ENCODE measurements at places on chromosomes 16 and 17.

DNA sequence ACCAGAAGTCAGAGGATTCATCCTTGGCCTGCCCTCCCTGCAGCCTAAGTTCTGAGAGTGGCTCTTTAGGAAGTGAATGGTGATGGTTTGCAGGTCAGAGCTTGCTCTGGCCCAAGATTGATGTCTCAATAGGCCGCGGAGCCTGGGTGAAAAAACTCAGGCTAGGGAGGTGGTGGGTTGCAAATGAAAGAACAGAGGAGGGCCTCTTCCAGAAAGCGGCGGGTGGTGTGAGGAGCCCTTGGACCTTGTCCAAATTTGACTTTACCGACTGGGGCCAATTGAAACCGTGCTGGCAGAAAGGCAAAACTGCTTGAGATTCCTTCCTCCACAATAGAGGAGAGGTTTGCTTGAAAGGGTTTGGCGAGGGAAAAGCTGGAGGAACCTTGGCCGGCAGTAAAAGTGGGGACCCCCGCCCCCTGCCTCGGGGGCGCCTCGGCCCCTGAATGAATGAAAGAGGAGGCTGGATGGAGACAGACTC lies 331.3 kb downstream of the SEC14L1 start:
- DNase-seq, result no peak

DNA sequence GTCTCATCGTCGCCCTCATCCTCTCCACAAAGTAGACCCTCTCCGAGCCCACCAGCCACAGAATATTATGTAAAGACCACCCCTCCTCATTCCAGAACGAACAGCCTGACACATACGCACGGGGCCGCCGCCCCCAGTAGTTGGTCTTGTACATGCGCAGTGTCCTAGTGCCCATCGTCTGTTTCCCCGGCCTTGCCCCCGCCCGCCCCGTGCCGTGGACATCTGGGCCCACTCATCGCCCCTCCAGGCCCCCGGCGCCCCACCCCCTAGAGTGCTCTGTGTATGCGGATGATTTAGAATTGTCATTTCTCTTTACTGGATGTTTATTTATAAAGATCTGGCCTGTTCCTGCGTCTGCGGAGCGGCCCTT lies 475 bp upstream of the AMDHD2 start:
- DNase-seq, result no peak

DNA sequence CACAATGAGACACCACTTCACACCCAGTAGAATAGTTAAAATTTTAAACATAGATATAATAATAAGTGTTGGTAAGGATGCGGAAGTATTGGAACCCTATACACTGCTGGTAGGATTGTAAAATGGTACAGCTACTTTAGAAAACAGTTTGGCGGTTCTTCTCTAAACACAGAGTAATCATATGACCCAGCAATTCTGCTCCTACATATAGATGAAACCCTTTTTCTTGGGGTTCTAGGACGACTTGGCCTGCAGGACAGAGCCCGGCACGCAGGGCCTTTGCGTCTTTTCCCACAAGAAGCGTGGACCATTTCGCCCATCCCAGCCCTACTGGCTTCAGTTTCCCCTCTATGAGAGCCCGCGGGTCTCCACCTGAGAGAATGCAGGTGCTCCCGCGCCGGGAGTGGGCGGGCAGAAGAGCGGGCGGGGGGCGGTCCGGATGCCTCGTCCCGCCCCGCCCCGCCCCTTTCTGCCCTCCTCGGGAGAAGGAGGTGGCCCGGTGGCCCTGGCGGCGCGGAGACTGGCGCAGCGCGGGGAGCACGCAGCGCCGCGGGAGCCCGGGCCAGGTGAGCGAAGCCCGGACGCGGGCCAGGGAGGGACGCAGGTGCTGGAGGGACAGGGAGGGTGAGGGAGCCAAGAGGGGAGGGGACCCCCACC lies at the start of gene SDR42E2:
Gene SDR42E2, plus strand, starts transcription at position 508 of the 657 bp plus-strand sequence. CDS start 3,077 bp downstream, outside the sequence.
- DNase-seq, result peak; percentile 14

DNA sequence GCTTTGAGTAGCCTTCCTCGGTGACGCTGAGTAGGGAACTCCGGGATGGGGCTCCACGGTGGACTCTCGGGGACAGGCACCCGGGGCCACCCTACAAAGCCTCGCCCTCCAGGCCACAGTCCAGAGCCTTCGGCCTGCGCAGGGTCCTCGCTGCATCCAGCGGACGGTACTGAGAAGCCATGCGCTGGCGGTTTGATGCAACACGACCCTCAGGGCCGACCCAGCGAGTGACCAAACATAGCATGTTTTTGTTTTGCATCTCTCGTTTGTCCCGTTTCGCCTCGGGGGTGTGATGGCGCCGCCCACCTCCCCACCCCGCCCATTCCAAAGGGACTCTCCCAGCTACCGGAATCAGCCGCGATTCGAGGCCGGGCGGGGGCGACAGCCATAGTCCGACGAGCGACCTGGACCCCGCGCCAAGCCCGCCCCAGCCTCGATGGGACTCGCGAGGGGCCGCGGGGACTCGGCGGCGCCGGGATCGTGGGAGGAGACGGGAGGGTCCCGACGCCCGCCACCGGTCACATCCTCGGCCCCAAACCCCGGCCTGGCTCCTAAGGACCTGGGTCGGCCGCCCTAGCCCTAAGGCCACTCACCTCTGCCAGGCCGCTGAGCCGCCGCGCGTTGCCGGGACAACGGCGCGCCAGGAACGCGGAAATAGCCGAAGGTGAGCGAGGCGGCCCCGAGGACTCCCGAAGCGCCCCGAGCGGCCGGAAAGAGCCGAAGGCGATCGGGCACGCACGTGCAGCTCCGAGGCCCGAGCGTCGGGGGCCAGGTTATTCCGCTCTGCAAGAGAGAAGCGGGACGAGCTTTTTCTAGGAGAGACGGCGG lies 1.6 kb downstream of the IFT140 start:
- peak; percentile 84 for DNase-seq

GRCh38 chr17:18382441-18383078 lies 5.0 kb downstream of the EVPLL start:
- DNase-seq, result no peak

GRCh38 chr16:1773703-1774447 lies 941 bp upstream of the MRPS34 start:
- DNase-seq, result no peak

DNA sequence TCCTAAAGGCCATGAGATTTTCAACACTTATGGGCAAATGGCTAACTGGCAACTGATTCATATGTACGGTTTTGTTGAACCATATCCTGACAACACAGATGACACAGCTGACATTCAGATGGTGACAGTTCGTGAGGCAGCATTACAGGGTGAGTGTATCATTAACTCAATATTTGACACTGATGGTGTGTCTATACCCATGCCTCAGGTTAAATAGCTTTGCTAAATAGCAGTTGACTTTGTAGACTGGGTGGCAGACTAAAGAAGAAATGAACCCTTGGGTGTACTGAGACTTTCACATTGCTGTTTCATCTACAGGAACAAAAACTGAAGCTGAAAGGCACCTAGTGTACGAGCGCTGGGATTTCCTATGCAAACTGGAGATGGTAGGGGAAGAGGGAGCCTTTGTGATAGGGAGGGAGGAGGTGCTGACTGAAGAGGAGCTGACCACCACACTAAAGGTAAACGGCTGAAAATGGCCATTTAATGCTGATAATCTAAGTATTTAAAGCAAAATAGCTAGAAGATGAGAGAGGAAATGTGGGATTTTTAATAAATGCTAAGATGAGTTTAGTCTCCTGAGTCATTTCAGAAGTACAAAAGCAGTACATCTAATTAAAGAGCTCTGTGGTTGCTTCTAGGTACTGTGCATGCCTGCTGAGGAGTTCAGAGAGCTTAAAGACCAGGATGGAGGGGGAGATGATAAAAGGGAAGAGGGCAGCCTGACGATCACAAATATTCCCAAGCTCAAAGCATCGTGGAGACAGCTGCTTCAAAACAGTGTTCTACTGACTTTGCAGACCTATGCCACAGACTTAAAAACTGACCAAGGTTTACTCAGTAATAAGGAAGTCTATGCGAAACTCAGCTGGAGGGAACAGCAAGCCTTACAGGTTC lies 3.0 kb downstream of the SETD6 start:
- no peak for DNase-seq

DNA sequence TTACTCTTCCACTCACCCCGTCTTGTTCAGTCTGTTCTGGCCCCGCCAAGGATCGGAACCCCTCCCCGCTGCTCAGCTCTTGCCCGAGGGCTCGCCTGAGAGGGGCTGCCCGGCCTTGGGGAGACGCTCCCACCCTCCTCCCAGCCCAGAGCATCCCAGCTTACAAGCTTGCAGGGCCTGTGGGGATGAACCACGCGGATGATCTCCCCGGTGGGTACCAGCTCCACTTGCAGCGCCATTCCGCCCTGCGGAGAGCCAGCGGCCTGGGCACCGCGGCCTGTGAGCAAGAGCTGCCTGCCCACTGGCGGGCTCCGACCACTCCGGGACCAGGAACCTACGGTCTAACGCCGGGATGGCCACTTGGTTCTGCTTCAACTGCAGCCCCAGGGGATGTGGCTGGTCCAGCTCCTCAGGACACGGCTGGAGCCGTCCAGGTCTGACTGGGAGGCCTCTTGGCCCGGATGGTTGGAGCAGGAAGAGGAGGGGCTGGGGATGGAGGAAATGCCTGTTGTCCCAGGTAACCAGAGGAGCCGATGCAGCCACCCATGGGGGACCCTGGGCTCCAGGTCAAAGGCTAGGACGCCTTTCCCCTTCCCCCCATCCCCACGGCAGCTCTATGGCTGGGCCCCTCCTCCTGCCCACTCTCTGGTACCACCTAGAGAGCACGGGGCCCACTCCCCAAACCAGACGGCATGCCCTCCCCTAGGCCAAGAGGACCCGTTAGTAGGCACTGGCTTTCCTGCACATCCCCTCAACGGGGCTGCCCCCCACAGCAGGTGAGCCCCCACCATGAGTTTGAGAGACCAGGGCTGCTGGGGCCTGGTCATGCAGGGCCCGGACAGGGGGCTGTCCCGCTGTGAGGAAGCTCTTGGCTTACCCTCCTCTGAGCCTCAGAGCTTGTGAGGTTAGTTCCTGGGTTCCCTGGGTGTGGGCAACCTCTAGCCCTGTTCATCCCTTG lies at the start of gene MYO1C:
Gene MYO1C, minus strand, starts transcription at position 438 of the 958 bp plus-strand sequence. Its CDS starts 199 bp downstream, at position 239.
- no peak for DNase-seq

DNA sequence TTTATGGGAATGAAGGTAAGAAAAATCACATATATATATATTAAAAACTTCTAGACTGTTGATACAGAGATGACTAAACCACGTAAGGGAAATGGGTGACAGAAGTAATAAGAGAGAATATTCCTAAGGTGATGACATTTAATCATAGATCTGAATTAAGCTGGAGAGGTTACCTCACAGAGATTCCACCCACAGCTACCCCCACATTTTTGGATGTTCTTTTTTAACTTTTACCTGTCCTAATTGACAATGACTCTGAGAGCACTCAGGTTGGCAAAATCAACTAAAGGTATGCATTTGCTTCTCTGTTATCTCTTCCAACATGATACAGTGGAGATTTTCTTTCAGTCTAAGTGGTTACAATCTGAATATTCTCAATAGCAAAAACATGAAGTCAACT lies 1280.6 kb downstream of the CDH11 start:
- no peak for DNase-seq

GRCh38 chr17:38815576-38816193 lies 9.4 kb downstream of the CWC25 start:
- DNase-seq, result peak; percentile 14

- DNase-seq, result peak; percentile 41
Measured at GRCh38 chr17:77645072-77646045, 313.1 kb upstream of the TNRC6C start.

DNA sequence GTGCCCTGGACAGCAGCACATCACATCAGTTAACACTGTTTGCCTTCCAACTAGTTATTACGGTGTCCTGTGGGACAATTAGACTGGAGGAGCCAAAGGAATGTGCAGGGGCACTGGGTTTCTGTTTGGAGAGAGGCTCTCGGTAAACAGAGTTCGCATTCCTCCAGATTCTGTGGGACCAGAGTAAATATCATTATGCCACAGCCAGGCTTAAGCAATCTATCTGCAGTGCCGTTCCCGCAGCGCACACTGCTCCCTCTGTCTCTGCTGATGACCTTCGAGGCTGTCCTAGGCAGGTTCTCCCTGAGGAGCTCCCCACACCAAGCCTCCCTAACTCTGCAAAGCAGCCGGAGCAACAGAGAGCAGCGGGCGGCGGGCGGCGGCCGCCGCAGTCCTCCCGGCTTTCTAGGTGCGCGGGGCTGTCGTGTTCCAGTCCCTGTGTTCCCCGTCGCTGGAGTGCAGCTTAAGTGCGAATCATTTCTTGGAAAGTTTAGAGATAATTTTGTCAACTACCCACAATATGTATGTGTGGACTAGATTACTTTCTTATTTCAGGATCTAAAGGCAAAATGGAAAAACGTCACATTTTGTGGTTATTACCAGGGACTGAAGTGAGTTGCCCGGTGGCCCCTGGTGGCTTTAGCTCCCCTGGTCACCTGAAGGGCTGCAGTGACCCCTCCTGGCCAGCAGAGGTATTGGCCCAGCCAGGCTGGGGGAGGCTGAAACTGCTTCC lies 43.3 kb downstream of the PGS1 start:
- DNase-seq, result peak; percentile 62

DNA sequence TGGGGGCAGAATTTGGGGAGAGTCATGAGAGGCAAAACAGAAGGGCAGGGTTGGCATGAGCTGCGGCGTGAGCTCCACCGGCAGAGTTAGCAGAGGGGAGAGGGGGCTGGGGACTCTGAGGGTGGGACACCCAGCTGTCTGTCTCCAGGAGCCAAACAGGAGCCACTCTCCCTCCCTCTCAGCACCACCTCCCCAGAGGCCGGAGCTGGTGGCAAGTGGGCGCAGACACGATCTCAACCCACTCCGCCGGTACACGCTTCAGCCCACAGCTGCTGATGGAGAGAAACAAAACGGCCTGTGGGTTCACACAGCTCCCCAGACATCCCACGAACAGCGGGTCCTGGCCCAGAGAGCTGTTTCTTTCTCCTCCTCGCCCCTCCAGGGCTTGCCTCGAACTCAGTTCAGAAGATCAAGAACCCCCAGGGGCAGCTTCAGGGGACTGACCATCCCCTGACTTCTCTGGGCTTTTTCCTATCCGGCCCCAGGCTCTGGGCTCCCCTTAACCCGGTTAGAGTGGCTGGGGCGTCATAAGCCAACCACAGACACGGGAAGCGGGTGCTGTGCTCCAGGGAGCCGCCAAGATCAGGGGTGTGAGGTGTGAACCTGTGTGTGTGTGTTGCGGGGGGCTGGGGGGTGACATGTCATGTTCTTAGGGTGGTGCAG lies 7.6 kb downstream of the RHBDF2 start:
- DNase-seq, result no peak

DNA sequence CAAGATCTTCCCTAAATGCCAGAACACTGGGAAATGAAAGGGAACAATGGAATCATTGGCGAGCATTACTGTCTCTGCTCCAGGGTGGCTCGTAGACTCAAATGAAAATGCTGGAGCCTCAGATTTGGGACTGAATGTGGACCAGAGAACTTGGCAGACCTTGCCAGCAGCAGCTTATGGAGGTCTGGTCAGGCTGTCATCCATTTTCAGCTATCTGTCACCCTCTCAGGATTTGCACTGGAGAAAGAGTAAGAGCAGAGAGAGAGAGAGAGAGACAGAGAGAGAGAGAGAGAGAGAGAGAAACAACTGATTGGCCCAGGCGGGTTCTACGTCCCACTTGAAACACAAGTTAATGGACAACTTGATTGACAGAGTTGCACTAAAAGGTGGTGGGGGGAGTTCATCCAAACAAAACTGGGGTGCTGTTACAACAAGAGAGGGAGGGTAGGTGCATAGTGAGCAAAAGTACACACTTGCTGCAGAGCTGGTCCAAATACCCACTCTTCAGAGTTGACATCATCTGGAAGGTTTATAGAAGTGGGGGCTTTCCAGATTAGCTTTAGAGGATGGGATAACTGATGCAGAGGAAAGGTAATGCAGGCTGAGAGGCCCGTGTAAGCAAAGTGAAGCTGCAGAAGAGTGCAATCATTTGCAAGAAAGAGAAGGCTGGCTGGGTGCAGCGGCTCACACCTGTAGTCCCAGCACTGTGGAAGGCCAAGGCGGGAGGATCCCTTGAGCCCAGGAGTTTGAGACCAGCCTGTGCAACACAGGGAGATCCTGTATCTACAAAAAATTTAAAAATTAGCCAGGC lies 16.5 kb upstream of the NSMCE1 start:
- no peak for DNase-seq

- DNase-seq, result no peak
Measured at GRCh38 chr16:2287916-2288547, 20.1 kb upstream of the RNPS1 start.
